ENCODE measurements at places on chromosomes 7 and 10. TPM values are rescaled to one million over a fixed set of nuclear protein-coding genes. Genes with fewer than 3 reads are reported as not detected.
A peak's percentile ranks its signal among the peaks of the same experiment; 100 is the strongest.

- DNase-seq, result no peak
- no peak overlapping the region for H3K27ac ChIP-seq
- H3K36me3 ChIP-seq, result no peaks in the 10 kb centered on the region
- H3K4me1 ChIP-seq, result no peaks in the 10 kb centered on the region
- H3K27me3 ChIP-seq, result no peaks in the 10 kb centered on the region
Measured at GRCh38 chr10:66982792-66983474, 57.1 kb downstream of the LRRTM3 start.

DNA sequence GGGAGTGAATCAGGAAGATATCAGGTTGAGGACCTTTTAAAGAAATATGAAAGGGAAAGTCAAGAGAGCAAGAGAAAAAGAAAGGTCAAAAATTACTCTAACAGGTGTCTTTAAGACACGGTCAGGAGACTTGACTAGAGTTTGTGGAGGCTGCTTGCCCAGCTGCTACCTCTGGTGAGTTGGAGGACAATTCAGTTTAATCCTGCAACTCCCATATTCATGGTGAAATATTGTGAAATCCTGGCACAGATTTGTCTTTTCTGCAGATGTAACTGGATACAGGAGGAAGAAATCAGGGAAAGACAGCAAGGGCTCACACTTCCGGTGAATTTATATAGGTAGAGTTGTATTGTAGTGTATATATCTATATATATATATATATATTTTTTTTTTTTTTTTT, 93.5 kb downstream of the AKAP9 start:
- H3K36me3 ChIP-seq, result peaks cover 54% of the 10 kb centered on the region
- no peak for DNase-seq
- H3K27ac ChIP-seq, result no peak overlapping the region
- peaks cover 10% of the 10 kb centered on the region for H3K4me1 ChIP-seq

DNA sequence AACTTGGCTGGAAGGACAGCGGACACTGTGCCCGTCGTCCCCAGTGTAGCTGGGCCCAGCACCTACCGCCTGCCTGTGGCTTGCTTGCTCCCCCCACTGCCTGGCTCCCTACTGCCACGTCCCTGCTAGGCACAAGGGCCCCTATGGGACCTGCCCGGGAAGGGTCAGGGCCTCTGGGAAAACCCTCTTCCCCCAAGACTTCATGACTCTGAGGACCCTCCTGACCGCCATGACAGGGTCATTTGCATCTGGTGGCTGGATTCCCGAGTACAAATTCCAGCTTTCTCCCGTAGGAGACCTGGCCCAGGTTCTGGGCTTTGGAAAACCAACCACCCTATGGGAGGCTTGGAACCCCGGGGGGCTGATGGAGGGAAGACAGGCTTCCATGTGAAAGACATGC, 1.4 kb upstream of the MMD2 start:
- no peak for DNase-seq
- H3K4me3 ChIP-seq, result no peak overlapping the region
- peaks cover 11% of the 10 kb centered on the region for H3K4me1 ChIP-seq
- H3K36me3 ChIP-seq, result no peaks in the 10 kb centered on the region
- peaks cover 94% of the 10 kb centered on the region for H3K27me3 ChIP-seq
- H3K27ac ChIP-seq, result no peak overlapping the region

DNA sequence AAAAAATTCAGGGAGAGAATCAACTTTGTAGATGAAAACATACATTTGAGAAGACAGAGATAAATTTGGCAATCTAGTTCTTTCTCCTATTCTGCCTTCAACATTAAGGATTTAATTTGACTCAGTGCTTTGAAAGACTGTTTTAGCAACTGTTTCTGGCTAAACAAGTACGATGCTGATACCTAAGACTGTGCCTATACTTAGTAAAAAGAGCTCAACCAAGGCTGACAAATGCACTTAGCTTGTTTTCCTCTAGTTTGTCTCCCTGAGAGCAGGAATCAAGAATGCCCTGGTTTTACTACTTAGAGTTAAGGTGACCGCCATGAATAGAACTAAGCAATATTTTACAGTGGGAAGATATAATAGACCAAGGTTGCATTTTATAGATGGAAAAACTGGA, 49.5 kb downstream of the NRP1 start:
- H3K4me1 ChIP-seq, result peaks cover 48% of the 10 kb centered on the region
- no peaks in the 10 kb centered on the region for H3K27me3 ChIP-seq
- DNase-seq, result no peak
- H3K4me3 ChIP-seq, result no peak overlapping the region
- no peaks in the 10 kb centered on the region for H3K36me3 ChIP-seq

DNA sequence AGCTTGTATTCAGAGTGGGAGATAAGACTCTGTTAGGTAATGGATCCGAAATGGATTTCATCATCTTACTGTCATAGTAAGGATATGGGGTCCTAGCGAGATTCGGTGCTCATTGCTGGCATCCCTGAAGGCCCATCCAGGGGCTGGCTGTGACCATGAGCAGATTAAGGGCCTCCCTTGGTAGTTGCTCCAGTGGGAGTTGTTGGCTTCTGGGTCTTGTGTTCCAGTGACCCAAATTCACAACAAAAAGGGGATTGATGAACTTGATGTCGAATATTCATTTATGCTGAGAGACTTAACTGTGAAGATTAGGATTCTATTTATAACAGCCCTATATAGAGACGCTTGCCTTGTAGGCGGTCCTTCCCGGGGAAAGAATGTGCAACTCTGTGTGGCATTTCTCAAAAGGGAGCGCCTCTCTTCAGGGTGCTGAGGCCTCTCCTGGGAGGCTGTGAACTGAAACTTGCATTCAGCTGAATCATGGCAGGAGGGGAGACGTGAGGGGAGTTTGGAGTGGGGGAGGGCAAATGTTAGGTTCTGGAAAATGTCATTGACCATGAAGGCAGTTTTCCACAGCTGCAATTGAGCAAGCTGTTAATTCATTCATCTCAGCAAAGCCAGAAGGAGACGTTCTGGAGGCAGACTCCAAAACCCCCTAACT, 233.1 kb upstream of the FZD8 start:
- H3K27me3 ChIP-seq, result no peaks in the 10 kb centered on the region
- DNase-seq, result peak; percentile 68
- no peak overlapping the region for H3K4me3 ChIP-seq
- no peak overlapping the region for H3K27ac ChIP-seq
- H3K36me3 ChIP-seq, result no peaks in the 10 kb centered on the region

- no peaks in the 10 kb centered on the region for H3K36me3 ChIP-seq
- peaks cover 21% of the 10 kb centered on the region for H3K27me3 ChIP-seq
- H3K4me3 ChIP-seq, result no peak overlapping the region
- no peaks in the 10 kb centered on the region for H3K4me1 ChIP-seq
- no peak overlapping the region for H3K27ac ChIP-seq
Measured at GRCh38 chr7:3028071-3028757, 15.5 kb downstream of the CARD11 start.

- H3K27ac ChIP-seq, result no peak overlapping the region
- H3K4me1 ChIP-seq, result no peaks in the 10 kb centered on the region
- no peak for DNase-seq
- H3K36me3 ChIP-seq, result no peaks in the 10 kb centered on the region
- no peak overlapping the region for H3K4me3 ChIP-seq
- H3K27me3 ChIP-seq, result no peaks in the 10 kb centered on the region
Measured at GRCh38 chr7:122864016-122864415, 22.2 kb downstream of the CADPS2 start.

GRCh38 chr7:124856299-124856888, 73.2 kb downstream of the POT1 start:
- DNase-seq, result peak; percentile 53
- no peaks in the 10 kb centered on the region for H3K4me1 ChIP-seq
- peaks cover 14% of the 10 kb centered on the region for H3K36me3 ChIP-seq
- H3K27ac ChIP-seq, result no peak overlapping the region

- H3K27me3 ChIP-seq, result no peaks in the 10 kb centered on the region
- peak overlapping the region; percentile 17 for H3K4me3 ChIP-seq
- peaks cover 87% of the 10 kb centered on the region for H3K4me1 ChIP-seq
- peaks cover 16% of the 10 kb centered on the region for H3K36me3 ChIP-seq
Measured at GRCh38 chr10:132544744-132545658, 7.4 kb downstream of the INPP5A start.

GRCh38 chr7:99209781-99210180, 1.9 kb upstream of the KPNA7 start:
- H3K27me3 ChIP-seq, result no peaks in the 10 kb centered on the region
- H3K4me1 ChIP-seq, result no peaks in the 10 kb centered on the region
- peak overlapping the region; percentile 95 for H3K27ac ChIP-seq
- no peak for DNase-seq
- no peak overlapping the region for H3K4me3 ChIP-seq
- no peaks in the 10 kb centered on the region for H3K36me3 ChIP-seq

PALD1 gene
- 4.3 TPM for total RNA-seq

DNA sequence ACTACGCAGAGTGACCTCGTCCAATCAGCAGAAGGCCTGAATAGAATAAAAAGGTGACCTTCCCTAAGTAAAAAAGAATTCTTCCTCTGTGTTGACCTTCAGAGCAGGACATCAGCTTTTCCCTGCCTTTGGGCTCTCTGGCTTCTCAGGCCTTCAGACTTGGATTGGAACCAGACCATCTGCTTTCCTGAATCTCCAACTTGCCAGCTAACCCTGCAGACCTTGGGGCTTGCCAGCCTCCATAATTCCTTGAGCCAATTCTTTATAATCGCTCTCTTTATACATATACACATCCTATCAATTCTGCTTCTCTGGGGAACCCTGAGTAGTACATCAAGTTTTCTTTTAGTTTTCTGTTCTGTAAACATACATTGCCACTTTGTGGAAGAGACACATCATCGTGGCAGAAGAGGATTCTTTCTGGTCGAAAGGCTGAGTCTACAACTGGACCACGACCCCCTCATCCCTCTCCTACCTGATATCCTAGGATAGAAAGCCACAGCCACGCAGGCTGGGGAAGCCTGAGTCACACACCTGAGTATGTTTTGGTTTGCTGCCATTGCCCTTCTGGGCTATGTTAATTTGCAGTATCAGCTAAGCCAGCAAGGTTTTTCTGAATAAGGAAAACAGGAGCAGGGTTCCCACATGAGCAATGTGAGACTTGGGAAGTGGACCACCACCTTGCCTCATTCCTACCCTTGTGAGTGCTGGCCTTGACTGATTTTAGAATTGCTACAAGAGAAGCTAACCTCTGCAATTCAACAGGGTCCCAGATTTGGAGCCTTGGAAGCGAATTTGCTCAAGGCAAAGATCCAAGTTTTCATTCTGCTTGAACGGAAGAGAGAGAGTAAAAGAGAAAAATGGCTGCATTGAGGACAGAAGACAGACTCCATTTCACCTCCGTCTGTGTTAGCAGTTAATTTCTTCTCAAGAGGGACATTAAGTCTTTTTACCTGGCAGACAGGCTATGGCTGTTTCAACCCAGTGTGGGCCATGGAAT, 445.2 kb upstream of the FZD8 start:
- DNase-seq, result no peak
- H3K4me1 ChIP-seq, result no peaks in the 10 kb centered on the region
- no peaks in the 10 kb centered on the region for H3K36me3 ChIP-seq
- no peaks in the 10 kb centered on the region for H3K27me3 ChIP-seq
- H3K4me3 ChIP-seq, result no peak overlapping the region
- H3K27ac ChIP-seq, result no peak overlapping the region

COBL gene
- 79.9 TPM for total RNA-seq

INMT gene
- total RNA-seq, result 8.4 TPM

IDI2 gene
- total RNA-seq, result not detected

- peak overlapping the region; percentile 40 for H3K27ac ChIP-seq
- H3K4me1 ChIP-seq, result no peaks in the 10 kb centered on the region
- H3K4me3 ChIP-seq, result no peak overlapping the region
- H3K36me3 ChIP-seq, result no peaks in the 10 kb centered on the region
- no peaks in the 10 kb centered on the region for H3K27me3 ChIP-seq
- DNase-seq, result no peak
Measured at GRCh38 chr7:101111261-101111660, 15.6 kb upstream of the SERPINE1 start.

- H3K27ac ChIP-seq, result no peak overlapping the region
- H3K36me3 ChIP-seq, result no peaks in the 10 kb centered on the region
- no peak for DNase-seq
- no peaks in the 10 kb centered on the region for H3K4me1 ChIP-seq
- no peak overlapping the region for H3K4me3 ChIP-seq
Measured at GRCh38 chr7:38461887-38462286, 169.3 kb downstream of the AMPH start.

GRCh38 chr10:133141958-133142340, 18.1 kb upstream of the KNDC1 start:
- no peak overlapping the region for H3K4me3 ChIP-seq
- no peak for DNase-seq
- no peak overlapping the region for H3K27ac ChIP-seq
- no peaks in the 10 kb centered on the region for H3K27me3 ChIP-seq
- no peaks in the 10 kb centered on the region for H3K4me1 ChIP-seq

GPR146 gene
- 9.4 TPM for total RNA-seq

DNA sequence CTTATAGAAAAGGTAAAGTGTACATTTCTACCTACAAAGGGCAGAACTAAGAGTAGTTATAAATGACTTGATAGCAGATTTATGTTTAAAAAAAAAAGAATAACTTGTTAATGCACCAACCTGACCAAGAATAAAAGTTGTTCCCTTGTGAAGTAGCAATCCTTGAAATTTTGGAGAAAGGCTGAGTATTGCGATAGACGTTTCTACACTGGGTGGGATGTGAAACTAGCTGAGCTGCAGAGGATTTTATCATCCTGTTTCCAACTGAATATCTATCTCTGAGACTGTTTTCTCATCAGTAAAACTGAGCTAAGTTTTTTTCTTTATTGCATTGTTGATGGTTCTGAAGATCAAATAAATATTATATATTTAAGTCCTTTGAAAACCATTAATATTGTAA, 14.6 kb downstream of the MDFIC start:
- no peak for DNase-seq
- H3K4me1 ChIP-seq, result peaks cover 22% of the 10 kb centered on the region
- H3K36me3 ChIP-seq, result no peaks in the 10 kb centered on the region

PTN gene
- not detected for total RNA-seq

GRCh38 chr10:119346095-119346832, 138.9 kb downstream of the GRK5 start:
- peaks cover 54% of the 10 kb centered on the region for H3K4me1 ChIP-seq
- DNase-seq, result no peak
- no peak overlapping the region for H3K27ac ChIP-seq
- no peak overlapping the region for H3K4me3 ChIP-seq
- no peaks in the 10 kb centered on the region for H3K36me3 ChIP-seq

C10orf71 gene
- total RNA-seq, result not detected

GRCh38 chr10:90437452-90437851, 420.4 kb downstream of the HTR7 start:
- H3K27ac ChIP-seq, result no peak overlapping the region
- no peaks in the 10 kb centered on the region for H3K27me3 ChIP-seq
- peak; percentile 6 for DNase-seq
- no peaks in the 10 kb centered on the region for H3K4me1 ChIP-seq
- no peak overlapping the region for H3K4me3 ChIP-seq
- no peaks in the 10 kb centered on the region for H3K36me3 ChIP-seq

GRCh38 chr7:98830972-98831548, 38.8 kb downstream of the TMEM130 start:
- no peaks in the 10 kb centered on the region for H3K4me1 ChIP-seq
- no peaks in the 10 kb centered on the region for H3K27me3 ChIP-seq
- no peak for DNase-seq
- H3K4me3 ChIP-seq, result no peak overlapping the region
- H3K27ac ChIP-seq, result no peak overlapping the region
- no peaks in the 10 kb centered on the region for H3K36me3 ChIP-seq

Data from stomach (tissue), 19 donors.